PC-9 (cell line): ENCODE measurements at places on chromosomes 13 and 19.

DNA sequence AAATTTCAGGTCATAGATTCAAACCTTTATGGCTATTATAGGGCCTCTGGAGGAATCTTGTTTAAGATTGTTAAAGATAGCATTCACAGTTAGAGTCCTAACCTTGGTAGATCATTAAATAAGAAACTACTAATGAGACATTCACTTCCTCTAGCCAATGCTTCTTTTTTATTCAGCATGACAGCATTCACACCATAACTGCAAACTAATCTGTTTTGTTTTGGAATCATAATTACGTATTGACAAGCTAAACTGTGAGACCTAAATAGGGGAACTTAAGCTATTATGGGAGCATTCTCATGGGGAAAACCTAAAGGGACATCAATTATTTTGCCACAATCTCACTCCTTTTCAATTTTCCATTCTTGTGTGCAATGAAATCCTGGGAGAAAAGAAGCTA lies 653.8 kb downstream of the PCDH9 start:
- H3K36me3 ChIP-seq, result no peaks in the 10 kb centered on the region
- DNase-seq, result no peak
- H3K4me1 ChIP-seq, result no peaks in the 10 kb centered on the region
- no peak overlapping the region for H3K27ac ChIP-seq

GRCh38 chr13:102176846-102177245 lies 225.0 kb downstream of the FGF14 start:
- no peak overlapping the region for H3K4me3 ChIP-seq
- no peak overlapping the region for H3K27ac ChIP-seq
- H3K4me1 ChIP-seq, result no peaks in the 10 kb centered on the region
- H3K36me3 ChIP-seq, result no peaks in the 10 kb centered on the region
- no peak for DNase-seq
- H3K27me3 ChIP-seq, result peaks cover 7% of the 10 kb centered on the region

GRCh38 chr13:99312493-99312883 lies 5.3 kb upstream of the GPR183 start:
- no peaks in the 10 kb centered on the region for H3K27me3 ChIP-seq
- no peak overlapping the region for H3K4me3 ChIP-seq
- no peaks in the 10 kb centered on the region for H3K4me1 ChIP-seq
- peaks cover 10% of the 10 kb centered on the region; the same call in 1 of the 2 replicates for H3K36me3 ChIP-seq

DNA sequence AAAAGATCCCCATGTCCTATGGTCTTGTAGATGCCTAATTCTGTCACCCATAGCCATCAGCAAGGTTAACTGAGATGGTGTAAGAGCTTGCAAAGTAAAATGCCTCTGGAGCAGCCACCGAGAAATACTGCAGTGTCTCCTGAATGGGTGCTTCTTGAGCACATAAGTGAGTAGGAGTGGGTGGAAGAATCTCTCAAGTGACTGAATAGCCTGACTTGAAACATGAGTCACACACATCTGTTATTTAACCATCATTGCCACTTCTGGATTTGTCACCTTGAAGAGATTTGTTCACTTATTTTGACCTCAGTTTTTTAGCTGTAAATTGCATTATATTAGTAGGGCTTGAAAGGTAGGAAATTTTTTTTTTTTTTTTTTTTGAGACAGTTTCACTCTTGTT lies 2.3 kb downstream of the ZNF714 start:
- H3K4me3 ChIP-seq, result no peak overlapping the region
- H3K36me3 ChIP-seq, result no peaks in the 10 kb centered on the region
- H3K27me3 ChIP-seq, result no peaks in the 10 kb centered on the region
- no peak overlapping the region for H3K27ac ChIP-seq

GRCh38 chr19:48928164-48929025 lies 5.1 kb upstream of the DHDH start:
- H3K36me3 ChIP-seq, result no peaks in the 10 kb centered on the region
- H3K4me1 ChIP-seq, result peaks cover 6% of the 10 kb centered on the region
- no peak for DNase-seq
- H3K27me3 ChIP-seq, result no peaks in the 10 kb centered on the region
- no peak overlapping the region for H3K4me3 ChIP-seq

DNA sequence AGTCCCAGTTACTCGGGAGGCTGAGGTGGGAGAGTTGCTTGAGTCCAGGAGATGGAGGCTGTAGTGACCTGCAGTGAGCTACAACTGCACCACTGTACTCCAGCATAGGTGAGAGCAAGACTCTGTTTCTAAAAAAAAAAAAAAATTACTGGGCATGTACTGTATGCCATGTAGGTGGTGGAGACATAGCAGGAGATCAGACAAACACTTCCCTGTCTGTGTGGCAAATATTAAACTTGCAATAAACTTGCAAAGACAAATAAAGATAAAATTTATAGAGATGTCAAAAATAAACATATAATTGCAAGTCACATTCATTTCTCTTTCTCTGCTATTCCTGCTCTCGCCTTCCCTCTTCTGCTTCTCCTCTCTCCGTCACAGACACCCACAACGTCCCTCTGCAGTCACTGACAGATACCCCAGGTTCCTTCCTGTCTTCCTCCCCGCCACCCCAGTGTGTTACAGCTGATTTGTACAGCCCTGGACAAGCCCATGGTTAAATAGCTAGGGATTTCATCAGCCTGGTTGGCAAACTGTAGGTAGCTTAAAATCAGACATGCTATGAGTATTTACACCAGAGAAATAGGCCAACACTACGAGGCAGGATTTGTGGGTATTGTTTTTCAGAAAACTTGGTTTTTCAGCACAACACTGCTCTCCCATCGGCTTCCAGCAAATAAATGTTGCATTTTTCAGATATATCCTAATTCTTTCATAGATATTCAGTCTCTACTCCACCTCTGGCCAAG lies 1.3 kb upstream of the CD177 start:
- H3K27ac ChIP-seq, result no peak overlapping the region
- DNase-seq, result no peak
- no peaks in the 10 kb centered on the region for H3K36me3 ChIP-seq
- no peak overlapping the region for H3K4me3 ChIP-seq
